ENCODE measurements at places on chromosomes 11 and 22. TPM values are rescaled to one million over a fixed set of nuclear protein-coding genes. Genes with fewer than 3 reads are reported as not detected.
A peak's percentile ranks its signal among the peaks of the same experiment; 100 is the strongest.

- DNase-seq, result no peak
These were observed 948 bp upstream of the MRTFA start for GRCh38 chr22:40637183-40638150.

- DNase-seq, result peak; percentile 37
These were observed at the start of gene TBX1 for GRCh38 chr22:19760058-19760950. TSS of gene TBX1 (plus strand) at chr22:19760778. CDS start at chr22:19760844, 66 bp downstream.

PLEKHA7 gene
- 0.78 TPM for total RNA-seq

DNA sequence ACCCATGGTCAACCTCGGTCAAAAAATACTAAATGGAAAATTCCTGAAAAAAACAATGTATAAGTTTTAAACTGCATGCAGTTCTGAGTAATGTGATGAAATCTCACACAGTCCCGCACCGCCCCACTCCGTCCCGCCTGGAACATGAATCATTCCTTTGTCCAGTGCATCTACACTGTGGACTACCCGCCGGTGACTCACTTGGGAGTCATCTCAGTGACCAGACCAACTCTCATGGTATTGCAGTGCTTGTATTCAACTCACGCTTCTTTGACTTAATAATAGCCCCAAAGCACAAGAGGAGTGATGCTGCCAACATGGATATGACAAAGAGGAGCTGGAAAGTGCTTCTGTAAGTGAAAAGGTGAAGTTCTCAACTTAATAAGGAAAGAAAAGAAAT is 48.8 kb downstream of the ARHGAP32 start:
- DNase-seq, result peak; percentile 97

SLC22A12 gene
- not detected for total RNA-seq
